Ovary (tissue), 10 donors: ENCODE measurements at places on chromosomes 1 and 21.

GRCh38 chr1:187157115-187157514 is 328.4 kb downstream of the PLA2G4A start:
- DNase-seq, result no peak

- no peak for DNase-seq
Measured at GRCh38 chr1:183945428-183946319, 91.9 kb downstream of the COLGALT2 start.

- DNase-seq, result no peak
Measured at GRCh38 chr21:15210235-15210678, 145.5 kb upstream of the NRIP1 start.

- DNase-seq, result no peak
Measured at GRCh38 chr1:54506594-54506993, 41.4 kb upstream of the ACOT11 start.

- no peak for DNase-seq
Measured at GRCh38 chr1:101820071-101820470, 176.7 kb downstream of the OLFM3 start.

- no peak for DNase-seq
Measured at GRCh38 chr1:228356897-228357680, 49.5 kb downstream of the TRIM11 start.

DNA sequence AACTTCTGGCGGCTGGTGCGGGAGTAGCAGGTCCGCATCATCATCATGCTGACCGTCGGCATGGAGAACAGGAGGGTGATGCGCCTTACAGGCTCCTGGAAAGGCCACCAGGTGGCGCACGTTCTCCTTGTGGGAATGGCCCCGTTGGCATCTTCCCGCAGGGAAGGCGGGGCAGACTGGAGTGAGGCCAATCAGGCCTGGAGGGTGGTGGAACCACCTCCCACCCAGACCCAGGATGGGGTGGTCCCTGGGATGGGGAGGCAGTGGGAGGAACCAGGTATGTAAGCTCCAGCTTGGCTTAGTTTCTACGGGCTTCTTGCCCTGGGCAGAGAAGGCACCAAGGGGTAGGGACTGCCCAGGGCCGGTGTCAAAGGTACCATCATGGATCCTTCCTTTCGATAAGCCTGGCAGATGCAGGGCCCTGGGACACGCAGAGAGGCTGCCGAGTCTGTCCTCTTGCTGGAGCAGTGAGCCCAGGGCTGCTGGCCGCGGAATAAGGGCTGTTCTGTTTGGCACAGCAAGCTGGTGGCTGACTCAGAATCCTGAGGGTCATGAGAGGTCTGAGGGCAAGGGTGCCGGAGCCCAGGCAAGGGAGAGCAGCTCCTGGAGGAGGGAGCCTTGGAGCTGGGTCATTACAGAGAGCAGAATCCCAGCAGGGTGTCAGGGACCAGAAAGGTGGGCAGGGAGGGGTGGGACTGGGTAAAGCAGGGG is 8.7 kb upstream of the LGR6 start:
- DNase-seq, result peak; percentile 80

- no peak for DNase-seq
Measured at GRCh38 chr1:227218870-227219573, 99.3 kb downstream of the CDC42BPA start.

DNA sequence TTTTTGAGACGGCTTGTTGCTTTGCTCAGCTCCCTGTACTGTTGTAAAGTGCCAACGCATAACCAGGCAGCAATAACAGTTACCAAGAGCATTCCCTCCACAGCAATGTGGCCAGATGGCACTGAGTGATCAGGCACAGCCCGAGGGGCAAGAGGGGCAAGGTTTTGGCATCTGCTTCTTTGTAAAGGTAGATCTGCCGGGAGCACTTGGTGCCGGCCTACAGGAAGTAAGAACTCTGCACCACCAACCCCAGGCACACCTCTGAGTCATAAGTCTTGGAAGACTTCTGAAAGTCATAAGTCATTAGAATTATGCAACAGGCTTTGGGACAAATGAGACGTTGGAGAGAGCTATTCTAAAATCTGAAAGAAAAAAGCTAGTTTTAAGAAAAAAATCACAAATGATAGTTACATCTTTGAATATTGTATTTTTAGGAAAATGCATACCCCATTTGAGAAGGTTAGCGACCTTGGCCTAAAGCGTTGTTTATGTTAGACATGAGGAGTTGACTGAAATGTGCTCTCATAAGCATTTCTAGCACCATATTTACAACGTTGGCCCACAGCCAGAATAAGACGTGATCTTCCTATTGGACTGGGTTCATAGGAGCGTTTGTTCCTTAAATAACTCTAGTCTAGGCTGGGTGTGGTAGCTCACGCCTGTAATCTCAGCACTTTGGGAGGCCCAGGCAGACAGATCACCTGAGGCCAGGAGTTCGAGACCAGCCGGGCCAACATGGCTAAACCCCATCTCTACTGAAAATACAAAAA is 37.7 kb upstream of the MAP10 start:
- peak; percentile 51 for DNase-seq

GRCh38 chr1:109807402-109807801 is 43.7 kb upstream of the EPS8L3 start:
- peak; percentile 18 for DNase-seq
